ENCODE measurements at places on chromosomes 3 and 15.
A peak's percentile ranks its signal among the peaks of the same experiment; 100 is the strongest.

GRCh38 chr3:4270720-4271119, 32.4 kb upstream of the SETMAR start:
- no peak for DNase-seq

DNA sequence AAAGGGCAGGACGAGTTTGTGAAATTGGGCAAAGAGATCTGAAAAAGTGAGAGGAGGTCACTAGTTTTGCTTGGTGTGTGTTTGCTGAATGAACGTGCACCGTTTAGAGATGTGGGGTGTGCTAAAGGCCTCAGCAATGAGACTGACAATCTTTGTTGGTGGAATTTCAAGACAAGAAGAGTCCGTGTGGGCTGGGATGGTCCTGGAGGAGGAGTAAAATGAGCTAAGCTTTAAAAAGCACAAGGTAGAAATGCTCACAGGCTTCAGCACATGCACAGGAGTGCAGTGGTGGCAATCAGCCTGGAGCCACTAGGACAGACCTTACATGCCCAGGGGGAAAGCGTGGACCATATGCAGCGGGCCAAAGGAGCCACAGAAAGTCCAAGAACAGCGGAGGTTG, 1.5 kb upstream of the CPLX3 start:
- no peak for DNase-seq

DNA sequence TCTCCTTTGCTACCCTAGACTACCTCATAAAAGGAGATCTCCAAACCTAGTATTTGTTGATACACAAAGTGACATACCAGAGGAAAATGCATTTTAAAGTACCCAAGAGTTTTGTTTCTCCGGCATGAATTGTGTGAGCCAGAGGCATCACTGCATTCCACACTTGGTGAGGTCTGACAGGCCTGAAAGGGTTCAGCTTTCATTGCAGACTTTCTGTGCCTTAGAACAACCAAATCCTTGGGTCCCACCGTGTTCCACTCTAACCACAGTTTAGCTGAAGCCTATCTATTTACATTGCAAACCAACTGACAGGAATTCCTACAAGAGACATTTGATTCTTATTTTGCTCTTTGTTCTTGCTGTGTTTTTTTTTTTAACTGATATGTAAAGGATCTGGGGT, 21.0 kb upstream of the EID1 start:
- DNase-seq = no peak

DNA sequence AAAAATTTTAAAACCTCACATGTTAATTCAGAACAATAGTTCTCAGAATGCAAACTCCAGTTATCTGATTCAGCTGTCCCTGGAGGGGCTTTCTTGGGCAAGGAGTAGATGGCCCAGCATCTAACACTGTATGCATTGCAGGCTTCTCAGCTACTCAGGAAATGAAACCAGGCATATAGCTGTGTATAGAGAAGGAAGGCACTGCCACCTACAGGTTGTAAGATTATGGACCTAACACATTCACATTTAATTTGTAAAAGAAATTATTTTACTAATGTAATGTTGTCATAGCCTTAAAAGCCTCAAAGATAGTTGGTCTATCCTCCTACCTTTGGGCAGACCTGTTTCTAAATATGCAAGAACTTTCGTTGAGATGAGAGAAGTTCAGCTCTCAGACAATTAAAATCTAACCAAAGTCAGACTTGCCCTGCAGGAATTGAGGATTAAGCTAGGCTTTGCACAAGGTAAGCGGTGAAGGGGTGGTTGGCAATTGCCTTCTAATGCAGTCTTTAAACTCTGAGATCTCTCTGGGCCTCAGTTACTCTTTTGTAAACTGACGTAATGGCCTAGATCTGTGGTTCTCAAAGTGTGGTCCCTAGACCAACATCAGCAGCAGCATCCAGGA, 132.8 kb upstream of the SLC24A5 start:
- DNase-seq = peak; percentile 40

GRCh38 chr3:39108200-39108710, 775 bp downstream of the TTC21A start:
- peak; percentile 20 for DNase-seq
